ENCODE measurements at places on chromosomes 2 and 18. TPM values are rescaled to one million over a fixed set of nuclear protein-coding genes. Genes with fewer than 3 reads are reported as not detected.

Gene DCDC2C
- not detected for polyA plus RNA-seq

DNA sequence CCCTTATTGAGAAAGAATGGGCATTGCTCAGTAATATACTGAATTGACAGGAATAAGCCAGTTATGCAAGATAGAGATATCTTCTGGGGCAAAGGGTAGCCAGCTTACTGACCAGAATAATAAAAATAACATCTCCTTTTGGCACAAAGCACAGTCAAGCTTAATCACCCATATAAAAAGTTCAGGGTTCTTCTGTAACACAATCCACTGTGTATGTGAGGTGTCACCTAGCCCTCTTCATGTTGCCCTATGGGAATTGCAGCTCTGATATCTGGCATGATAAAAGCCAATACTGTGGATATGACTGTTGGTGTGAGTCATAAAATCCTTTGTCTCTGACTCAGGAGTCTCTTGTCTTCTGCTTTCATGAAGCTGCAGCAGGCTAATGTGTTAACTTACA lies 90.8 kb downstream of the DSEL start:
- DNase-seq, result no peak

Gene PSMD14
- polyA plus RNA-seq, result 48.0 TPM

DNA sequence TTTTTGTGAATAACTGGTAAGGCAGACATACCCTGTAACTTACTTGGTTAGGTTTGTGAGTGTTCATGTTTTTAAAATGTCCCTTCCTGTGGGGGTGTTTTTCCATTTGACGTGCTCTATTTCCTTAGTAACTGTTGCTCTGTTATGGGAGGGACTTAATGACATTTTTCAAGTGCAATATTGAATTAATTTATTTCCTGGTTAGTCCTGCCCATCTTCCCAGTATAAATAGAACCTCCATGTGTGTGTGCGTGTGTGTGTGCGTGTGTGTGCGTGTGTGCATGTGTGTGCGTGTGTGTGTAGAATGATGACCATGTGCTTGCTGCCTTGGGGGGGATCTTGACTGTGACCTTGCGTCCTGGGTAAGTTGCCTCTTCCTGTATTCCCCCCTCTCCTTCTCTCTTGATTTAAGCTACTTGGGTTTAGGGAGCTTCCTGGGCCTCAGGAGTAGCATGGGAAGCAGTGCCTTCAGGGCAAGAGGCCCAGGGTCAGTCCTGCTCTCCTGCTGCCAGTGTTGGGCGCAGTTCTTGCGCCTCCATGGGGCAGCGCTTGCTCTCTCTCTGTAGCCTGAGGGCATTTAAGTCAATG lies 163.9 kb downstream of the LDLRAD4 start:
- DNase-seq, result peak; percentile 84

Gene HOXD8
- polyA plus RNA-seq, result not detected

DNA sequence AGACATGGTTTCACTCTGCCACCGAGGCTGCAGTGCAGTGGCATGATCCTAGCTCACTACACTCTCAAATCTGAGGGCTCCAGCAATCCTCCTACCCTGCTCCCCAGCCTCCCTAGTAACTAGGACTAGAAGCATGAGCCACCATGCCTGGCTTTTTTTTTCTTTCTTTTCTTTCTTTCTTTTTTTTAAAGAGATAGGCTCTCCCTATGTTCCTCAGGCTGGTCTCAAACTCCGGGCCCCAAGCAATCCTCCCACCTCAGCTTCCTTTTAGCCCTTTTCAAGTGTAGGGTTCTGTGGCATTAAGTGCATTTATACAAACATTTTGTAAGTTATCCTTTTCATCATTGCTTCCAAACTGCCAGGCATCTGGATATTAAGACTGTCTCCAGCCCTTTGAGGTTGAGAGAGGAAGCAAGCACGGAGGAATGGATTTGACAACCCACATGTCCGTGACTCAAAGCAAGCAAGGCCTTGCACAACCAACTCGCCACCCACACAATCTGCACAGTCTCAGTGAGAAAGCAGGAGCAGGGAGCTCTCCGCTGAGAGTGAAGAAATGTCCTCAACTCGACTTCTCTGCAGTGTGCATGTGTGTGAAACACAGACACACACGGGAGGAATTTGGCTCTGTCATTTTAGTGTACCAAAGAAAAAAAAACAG lies 65.6 kb downstream of the ATP8B1 start:
- no peak for DNase-seq

Gene SLC19A3
- polyA plus RNA-seq, result 0.82 TPM

Data from muscle of arm (tissue), 14 donors.